EL (cell line): ENCODE measurements at places on chromosomes 2 and 18.

GRCh38 chr2:85772019-85772745 is 18.4 kb downstream of the ATOH8 start:
- peak; percentile 100 for DNase-seq

- peak; percentile 25 for DNase-seq
These were observed 17.1 kb downstream of the DYNAP start for GRCh38 chr18:54608028-54608642.

DNA sequence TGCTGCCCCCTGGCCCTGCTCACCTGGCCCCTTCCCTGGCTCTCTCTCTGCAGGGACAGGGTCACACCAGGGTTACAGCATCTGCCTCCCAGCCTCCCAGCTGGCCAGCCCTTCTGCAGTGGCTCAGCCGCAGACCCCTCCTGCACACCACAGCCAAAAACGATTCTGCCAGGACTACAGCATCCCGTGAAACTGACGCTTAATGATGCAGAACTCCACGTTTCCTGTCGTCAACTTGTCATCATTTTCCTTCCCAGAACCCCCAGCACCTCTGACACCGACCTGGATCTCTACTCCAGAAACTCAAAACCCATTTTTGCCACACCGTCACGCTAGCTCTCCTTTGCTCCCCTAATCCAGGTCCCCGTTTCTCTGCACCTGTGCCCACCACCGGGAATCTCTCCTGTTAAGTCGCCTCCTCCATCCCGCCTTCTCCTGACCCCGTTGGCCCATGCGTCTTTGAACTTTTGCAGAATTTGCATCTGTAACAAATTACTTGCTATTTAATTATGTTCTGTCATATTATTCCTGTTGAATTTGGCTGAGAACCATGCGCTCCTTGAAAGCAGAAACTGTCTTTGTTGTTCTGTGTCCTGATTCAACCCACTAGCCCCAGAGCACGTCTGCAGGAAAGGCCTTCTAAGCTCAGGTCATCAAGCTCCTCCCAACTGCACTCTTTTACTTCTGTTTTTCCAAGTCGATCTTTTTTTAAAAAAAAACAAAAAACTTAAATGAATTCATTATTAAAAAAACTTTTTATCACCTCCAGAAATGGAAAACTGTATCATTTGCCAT is 173.2 kb upstream of the COPS8 start:
- DNase-seq: no peak

DNA sequence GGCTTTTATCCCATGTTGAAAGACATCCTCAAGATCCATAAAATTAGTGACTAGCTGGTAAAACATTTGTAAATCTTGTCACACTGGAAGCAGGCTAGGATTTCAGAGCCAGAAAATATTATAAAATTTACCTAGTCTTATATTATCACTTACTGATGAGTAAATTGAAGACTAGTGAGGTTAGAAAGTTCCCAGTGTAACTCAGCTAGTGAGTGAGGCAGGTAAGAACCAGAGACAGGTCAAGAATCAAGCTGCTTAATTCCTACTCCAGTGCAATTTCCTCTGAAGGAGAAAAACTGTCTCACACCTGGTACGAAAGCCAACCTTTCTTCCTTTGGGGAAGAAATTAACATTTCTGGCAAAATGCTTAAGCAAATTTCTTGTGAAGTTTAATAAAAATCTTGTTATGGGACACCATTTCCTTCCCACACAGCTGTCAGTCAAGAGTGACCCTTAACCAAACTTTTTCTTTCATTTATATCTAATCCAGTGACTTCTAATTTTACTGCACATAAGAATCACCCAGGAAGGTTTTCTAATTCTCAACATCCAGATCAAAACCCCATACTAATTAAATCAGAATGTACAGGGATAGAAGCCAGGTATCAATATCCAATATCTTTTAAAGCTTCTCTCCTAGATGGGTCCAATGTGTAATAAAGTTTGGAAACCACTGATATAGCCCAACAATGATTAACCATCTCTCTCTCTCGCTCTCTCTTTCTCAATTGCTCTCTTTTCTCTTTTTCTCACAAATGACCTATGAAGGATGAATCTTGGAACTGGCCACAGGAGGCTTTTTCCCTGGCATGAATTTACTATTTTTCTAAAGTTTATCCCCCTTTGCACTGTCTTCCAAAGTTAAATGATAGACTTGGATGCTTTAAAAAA is 264.3 kb upstream of the SLC39A10 start:
- no peak for DNase-seq

DNA sequence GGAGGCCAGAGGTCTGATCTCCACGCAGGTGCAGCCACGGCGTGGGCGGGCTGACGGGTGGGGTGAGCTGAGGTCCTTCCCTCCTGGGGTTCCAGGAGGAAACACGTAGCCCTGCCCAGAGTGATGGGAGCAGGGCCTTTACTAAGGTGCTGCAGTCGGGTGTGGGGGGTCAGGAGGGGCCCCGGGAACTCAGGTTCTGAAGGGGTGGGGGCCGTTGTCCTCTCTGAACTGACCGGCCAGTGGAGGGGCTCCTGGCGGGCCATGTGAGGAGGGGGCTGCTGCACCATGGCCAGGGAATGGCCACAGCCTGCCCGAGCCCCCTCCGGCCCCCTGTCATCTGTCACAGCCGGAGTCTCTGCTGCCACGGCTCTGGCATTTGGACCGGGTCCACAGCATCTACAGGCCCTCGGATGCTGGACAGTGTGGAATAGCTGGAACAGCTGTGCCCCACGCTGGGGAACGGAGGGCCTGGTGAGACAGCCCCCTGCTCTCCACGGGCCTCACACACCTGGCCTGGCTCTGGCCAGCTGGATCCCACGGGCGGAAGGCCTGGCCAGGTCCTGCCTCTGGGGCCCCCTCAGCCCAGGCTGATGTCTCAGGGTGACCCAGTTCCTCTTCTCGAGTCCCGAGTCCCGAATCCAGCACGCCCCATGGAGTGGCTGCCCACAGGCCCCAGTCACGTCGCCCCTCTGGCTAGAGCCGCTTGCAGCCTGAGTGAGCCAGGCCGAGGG is 145.6 kb upstream of the GPC1 start:
- DNase-seq: no peak

DNA sequence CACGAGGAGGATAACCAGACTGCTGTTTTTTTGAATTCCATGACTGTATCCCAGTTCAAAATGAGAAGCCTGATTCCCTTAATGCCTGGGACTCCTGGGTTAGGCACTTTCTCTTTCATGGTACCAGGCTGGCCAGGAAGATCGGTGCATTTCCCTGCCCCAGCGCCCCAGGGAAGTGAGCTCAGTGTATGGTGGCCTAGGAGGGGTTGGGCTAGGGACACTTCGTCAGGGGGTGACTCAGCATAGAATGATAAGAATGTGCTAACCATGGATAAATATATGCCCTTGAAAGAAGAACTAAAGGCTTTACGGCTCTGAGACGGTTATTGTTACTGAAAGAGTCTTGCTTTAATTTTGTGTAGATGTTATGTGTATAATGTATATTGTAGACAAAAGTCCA is 27.5 kb upstream of the FAM237A start:
- DNase-seq: peak; percentile 80

- peak; percentile 39 for DNase-seq
These were observed 123.6 kb downstream of the LRATD1 start for GRCh38 chr2:14756122-14756541.

DNA sequence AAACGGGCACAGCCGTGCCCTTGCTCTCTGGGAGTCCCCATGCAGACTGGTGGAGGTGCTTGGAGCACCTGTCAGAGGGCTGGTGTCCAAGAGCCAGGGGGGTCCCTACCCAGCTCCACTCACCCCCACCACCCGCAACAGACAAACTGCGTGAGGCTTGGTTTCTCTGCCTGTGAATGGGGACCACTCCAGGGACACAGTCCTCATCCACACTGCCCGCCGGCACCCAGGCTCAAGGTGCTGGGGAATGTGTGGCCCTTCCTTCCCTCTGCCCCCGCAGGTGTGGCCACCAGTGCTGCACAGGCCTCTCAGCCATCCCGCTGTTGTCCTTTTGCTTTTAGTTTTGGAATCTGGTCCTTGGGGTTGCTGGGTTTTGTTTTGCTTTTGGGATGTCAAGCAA is 136.5 kb upstream of the ZNF236 start:
- DNase-seq: no peak

DNA sequence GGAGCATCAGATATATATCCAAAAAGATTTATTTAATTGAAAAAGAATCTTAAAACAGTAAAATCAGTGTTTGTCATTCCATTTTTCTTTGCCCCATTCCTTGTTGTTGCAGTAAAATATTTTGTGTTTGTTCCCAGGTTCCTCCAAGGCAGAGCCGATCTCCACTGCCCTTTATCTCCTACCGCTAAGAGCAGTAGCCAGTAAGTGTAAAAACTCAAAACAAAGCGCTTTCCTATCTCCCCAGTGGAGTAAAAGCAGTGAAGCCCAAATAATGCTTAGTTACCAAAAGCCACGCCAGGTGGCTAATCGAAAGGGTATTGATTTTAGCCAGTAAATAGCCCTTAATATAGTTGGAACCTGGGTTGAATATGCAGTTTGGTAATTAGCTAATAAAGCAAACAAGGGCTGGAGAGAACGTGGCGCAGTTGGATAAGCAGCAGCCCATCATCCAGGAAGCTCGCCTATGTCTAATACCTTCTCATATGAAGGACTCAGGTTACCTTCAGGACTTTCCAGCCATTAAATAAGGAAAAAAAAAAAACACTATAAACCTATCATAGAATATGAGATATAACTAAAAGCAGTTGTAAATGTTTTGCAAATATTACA is 12.4 kb upstream of the GPD2 start:
- no peak for DNase-seq

GRCh38 chr2:142131010-142131669 is at the start of gene LRP1B:
Gene LRP1B, minus strand, starts transcription at chr2:142131016. Its CDS starts 287 bp downstream, at chr2:142130729.
- DNase-seq: peak; percentile 28

DNA sequence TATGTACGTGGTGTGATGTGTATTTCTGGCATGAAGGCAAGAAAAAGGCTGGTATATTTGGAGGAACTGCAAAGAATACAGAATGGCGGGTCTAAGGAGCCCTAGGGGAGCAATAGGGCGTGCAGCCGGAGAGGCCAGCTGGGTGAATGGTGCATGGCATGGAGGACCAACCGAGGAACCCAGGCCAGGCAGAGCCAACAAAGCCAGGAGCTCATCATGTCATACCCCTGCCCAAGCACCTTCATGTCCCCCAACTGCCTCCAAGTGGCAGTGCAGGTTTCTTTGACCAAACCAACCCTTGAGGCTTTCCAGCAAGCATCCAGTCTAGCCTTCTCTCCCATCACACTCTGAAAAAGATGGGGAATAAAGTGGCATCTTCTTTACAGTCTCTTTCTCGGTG is 8.9 kb upstream of the KCNK3 start:
- no peak for DNase-seq

GRCh38 chr2:162118166-162119031 is 33.6 kb downstream of the GCG start:
- DNase-seq: peak; percentile 86

- peak; percentile 17 for DNase-seq
These were observed 137.4 kb upstream of the RBMS1 start for GRCh38 chr2:160630801-160631590.

GRCh38 chr2:30254685-30255001 is 23.3 kb downstream of the LBH start:
- no peak for DNase-seq

GRCh38 chr18:2891526-2892431 is 45.0 kb downstream of the EMILIN2 start:
- no peak for DNase-seq

DNA sequence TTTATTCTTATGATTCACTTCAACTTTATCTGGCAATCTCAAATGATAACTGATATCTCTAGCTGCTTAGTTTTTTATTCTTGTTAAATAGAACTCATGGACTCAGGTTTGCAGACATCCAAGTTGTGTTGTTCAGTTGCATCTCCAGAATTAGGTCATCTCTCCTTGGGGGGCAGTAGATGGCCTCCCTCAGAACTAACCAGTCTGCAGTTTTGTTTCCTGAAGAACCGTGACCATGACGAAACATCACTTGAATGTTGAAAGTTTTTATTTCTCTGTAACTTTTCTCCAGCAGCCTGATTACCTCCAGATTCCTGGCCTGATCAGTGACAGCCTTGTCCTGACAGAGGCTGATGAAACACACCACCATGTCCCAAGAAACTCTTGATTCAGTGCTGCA is 321.5 kb downstream of the GALNT13 start:
- no peak for DNase-seq

DNA sequence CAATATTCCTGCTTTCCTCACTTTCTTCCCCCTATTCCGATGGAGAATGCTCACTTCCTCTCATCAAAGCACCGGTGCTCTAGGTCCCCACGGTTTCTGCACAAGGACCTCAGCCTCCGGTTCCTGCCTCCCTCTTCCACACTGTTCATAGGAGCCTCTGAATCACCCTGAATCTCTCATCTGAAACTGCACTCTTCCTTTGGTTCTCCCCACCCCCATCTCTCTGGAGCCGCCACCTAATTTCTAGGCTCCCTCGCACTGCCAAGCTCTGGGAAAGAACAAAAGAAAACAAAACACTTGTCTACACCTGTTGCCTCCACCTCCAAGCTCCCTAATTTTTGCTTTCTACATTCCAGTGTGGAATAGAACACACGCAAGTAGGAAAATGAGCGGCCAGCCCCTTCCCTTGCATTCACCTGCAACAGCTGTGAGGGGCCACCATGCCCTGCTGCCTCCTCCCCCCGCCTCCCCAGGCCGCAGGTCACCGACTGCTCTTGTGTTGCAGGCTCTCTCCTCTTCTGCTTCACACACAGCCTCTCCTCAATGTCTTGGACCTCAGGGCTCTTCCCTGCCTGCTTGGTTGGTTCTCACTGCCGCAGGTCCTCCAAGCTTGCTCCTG is 9.6 kb downstream of the FBXO15 start:
- no peak for DNase-seq

GRCh38 chr2:29431485-29431884 is 316.3 kb downstream of the CLIP4 start:
- DNase-seq: no peak

GRCh38 chr2:102014041-102014345 is 22.2 kb downstream of the IL1R2 start:
- no peak for DNase-seq
